ENCODE measurements at places on chromosomes 5 and 9.
A peak's percentile ranks its signal among the peaks of the same experiment; 100 is the strongest.

DNA sequence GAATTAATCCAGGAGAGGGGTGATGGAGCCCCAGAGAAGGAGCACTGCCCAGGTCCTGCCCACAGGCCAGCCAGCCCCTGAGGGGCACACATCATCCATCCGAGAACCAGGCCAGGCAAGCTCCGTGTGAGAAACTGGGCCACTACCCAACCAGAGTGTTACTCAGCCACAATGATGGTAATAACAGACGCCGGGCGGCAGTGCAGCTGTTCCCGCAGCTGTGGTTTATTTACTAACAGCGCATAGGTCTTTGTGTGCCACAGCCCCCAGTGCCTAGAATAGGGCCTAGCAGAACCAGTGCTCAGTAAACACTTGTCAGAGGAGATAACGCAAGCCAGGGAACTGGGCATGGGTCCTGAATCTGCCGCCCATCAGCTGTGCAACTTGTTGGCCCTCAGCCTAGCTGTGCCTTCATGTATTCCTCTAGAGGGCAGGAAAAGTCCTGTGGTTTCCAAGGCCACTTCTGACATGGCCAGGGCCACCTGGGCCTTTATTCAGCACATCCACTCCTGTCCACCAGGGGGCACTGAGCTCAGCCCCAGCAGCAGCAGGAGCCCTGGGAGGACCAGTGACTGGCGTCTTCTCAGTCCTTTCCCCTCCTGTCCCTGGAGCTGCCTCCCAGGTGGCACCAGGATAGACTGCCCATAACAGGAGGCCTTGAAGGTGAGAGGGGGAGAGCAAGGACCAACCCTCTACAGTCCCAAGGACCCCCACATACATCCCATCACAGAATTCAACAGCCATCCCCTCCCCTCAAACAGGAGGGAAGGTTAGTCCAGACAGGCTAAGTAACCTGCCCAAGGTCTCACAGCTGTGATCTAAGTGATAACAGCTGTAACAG lies 2.1 kb downstream of the MXD3 start:
- DNase-seq = peak; percentile 34

DNA sequence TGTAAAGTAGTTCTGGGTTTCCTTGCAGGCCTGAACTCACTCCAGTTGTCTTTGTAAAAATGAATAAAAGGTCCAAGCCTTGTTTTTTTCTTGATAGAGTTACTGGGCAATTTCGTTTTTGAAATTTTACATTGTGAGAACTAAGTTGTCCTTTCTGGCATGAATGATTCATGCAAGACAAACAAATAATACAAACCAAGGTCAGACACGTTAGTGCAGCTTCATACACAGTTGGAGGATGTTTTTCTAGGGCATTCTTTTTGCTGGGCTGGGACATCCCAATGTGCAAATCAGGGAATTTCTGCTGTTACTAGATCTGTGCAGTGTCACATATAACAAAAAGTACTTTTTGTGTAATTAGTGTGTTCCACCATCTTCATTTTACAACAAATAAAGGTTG lies 96.0 kb downstream of the MEGF10 start:
- DNase-seq = no peak

- DNase-seq = no peak
These were observed 4.4 kb downstream of the RNF44 start for GRCh38 chr5:176532795-176533194.

GRCh38 chr5:125610892-125611291 lies 812.3 kb upstream of the GRAMD2B start:
- DNase-seq = no peak

DNA sequence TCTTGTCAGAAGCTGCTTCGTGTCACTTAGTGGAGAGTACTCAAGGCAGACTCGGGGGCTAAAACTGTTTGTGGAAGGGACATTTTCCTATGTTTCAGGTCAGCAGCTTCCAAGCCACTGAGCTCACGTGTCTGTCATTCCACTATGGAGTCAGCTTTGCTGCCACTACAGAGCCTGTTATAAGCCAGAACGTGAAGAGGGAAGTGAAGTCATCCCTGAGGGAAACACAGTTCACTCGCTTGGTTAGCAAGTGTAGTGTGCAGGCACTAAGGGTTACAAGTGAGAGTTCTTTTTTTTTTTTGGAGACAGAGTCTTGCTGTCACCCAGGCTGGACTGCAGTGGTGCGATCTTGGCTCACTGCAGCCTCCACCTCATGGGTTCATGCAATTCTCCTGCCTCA lies 24.5 kb upstream of the LTC4S start:
- DNase-seq = no peak

DNA sequence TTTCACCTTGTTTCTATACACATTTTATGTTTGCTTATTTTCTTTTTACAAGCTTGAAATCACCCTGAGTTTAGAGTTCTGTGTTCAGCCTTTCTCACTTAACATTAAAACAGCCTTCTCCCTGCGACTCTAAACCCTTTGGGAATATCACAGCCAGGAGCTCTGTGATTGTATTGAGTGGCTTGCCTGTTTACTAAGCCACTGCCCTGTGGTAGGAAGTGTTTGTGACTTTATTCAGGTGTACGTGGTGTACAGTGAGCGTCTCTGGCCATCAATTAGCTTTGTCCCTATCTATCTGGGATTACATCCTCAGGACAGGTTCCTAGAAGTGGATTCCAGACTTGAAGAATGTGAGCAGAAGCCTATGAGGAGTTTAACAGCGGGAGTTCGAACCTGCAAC lies 11.0 kb upstream of the NEURL1B start:
- no peak for DNase-seq

- DNase-seq = no peak
These were observed 447.8 kb downstream of the ENC1 start for GRCh38 chr5:74192606-74193299.

DNA sequence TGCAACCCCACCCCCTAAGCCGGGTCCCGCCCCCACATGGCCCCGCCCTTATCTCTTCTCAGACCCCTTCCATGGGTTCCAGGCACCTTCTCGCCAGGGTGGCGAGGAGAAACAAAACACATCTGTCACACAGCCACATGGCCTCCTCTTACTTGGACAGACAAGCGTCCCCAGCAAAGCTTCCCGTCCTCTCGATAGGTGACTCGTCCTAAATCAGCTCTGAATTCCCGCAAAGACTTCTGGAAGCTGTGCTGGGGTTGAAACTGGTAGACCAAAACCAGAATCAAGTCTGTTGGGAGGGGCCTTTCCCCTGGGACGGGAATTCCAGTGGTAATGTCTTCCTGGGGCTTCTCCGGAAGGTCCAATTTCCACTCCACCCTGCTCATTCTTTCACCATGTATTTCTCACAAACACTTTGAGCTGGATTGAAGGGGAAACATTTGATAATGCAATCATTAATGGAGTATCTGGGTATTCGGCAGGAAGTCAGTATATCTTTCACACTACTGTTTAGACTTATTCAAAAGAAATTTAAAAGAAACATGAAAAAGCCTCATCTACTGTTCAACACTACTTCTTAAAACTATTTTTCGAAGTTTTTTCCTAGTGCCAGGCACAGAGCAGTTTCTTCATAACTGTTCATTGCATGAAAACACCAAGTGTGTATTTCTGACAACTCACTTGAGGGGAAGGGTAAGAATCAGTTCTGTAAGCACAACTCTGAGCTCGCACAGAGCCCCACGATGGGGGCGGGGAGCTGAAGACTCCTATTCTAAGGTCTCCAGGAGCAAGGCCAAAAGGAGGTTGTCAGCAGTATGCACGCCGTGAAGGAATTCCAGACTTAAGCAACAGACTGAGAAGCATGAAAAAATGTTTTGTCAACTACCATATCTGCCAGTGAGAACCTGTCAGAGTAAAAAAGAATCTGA lies 644 bp upstream of the CTNNAL1 start:
- no peak for DNase-seq

- DNase-seq = no peak
These were observed 3.6 kb downstream of the TMC1 start for GRCh38 chr9:72524820-72525540.

DNA sequence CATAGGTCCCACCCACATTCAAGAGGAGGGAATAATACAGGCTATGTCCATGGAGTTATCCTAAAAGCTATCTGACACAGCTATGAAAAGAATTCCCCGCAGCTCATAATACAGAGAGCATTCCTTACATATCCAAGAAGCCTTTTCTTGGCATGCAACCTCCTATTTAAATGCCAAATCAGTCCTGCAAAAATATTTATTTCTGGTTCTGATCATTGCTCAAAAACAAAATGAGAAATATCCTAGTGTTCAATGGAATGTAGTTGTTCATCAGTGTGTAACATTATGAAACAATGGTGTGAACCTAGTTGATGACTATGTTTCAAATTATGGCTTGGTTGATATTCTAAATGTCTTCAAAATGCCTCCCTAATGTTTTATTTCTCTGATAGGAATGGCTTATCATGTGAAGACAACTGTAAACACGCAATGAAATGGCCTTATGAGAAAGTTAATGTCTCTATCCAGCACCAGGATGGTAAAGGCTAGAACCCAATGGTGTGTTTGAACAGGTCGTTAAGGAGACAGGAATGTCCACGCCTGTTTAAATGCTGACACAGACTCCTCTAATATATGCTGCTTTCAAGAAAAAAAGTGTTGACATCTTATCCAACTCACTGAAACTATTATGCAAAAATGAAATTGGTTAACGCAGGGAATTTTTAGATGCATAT lies 126.7 kb upstream of the CDH6 start:
- DNase-seq = no peak
